ENCODE measurements at places on chromosomes 16 and 17. TPM values are rescaled to one million over a fixed set of nuclear protein-coding genes. Genes with fewer than 3 reads are reported as not detected.

TP53TG3D gene
- total RNA-seq = not detected

PRKCB gene
- 1.8 TPM for total RNA-seq

TMC7 gene
- 0.22 TPM for total RNA-seq

KRTAP9-2 gene
- not detected for total RNA-seq

TAC4 gene
- total RNA-seq = not detected

P2RX5 gene
- not detected for total RNA-seq

PABPN1L gene
- total RNA-seq = not detected

SLC12A3 gene
- not detected for total RNA-seq

CHRNE gene
- not detected for total RNA-seq

DNA sequence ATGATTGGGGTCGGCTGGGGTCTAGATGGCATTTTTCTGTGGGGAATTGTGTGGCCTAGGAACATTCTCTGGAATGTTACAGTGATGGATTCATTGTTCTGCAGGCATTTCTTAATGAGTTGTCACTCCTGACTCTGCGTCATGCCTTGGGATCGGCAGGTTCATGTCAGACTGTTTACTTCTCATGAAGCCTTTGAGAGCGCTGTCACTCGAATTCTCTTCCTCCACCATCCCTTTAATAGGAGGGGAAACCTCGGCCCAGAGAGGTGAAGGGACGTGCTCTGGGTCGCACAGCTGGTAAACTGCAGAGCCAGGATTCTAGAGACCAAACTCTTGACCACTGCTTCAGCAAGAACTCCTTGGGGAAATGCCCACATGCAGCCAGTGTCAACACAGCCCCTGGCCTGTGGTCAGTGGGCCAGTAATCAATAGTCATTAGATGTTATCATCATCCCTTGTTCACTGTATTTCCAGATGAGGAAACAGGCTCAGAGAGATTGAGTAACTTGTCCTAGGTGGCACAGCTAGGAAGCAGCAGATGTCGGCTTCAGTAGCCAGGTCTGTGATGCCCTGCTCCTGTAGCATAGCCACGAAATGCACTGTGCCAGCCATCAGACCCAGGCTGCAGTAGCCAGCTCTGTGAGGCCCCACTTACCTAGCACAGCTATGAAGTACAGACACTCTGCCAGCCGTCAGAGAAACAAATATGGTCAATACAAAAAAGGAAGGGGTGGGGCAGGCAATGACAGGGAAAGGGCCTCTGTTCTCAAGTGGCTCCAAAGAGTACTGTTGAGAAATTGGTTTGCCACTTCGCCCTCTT lies 259.0 kb downstream of the CPPED1 start:
- no peak overlapping the region for H3K27ac ChIP-seq
- H3K36me3 ChIP-seq = no peaks in the 10 kb centered on the region
- no peak for DNase-seq
- no peaks in the 10 kb centered on the region for H3K27me3 ChIP-seq
- peaks cover 24% of the 10 kb centered on the region for H3K4me1 ChIP-seq

GRCh38 chr16:69703638-69704037 lies 22.7 kb downstream of the NQO1 start:
- no peak overlapping the region for H3K27ac ChIP-seq
- no peaks in the 10 kb centered on the region for H3K4me1 ChIP-seq
- H3K36me3 ChIP-seq = peaks cover 67% of the 10 kb centered on the region
- DNase-seq = no peak
- no peak overlapping the region for H3K4me3 ChIP-seq

DNA sequence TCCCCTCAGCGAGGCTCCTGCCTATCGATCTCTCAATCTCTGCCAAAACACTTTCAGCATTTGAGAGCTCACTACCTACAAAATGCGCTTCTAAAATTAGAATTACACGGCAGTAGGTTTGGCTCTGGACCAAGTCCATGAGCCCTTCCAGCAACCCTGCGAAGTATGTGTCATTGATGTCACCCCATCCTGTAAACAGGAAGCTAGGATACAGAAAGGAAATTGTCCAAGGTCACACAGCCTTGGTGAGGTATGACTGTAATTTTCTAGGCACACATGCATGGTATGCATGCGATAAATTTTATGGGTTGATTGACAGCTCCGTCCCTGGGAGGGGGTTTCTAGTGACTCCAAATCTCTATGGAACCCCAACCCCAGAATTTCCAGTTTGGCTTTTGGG lies 330.3 kb upstream of the CDH5 start:
- H3K36me3 ChIP-seq = no peaks in the 10 kb centered on the region
- H3K27ac ChIP-seq = no peak overlapping the region
- no peaks in the 10 kb centered on the region for H3K27me3 ChIP-seq
- H3K4me1 ChIP-seq = peaks cover 11% of the 10 kb centered on the region

DNA sequence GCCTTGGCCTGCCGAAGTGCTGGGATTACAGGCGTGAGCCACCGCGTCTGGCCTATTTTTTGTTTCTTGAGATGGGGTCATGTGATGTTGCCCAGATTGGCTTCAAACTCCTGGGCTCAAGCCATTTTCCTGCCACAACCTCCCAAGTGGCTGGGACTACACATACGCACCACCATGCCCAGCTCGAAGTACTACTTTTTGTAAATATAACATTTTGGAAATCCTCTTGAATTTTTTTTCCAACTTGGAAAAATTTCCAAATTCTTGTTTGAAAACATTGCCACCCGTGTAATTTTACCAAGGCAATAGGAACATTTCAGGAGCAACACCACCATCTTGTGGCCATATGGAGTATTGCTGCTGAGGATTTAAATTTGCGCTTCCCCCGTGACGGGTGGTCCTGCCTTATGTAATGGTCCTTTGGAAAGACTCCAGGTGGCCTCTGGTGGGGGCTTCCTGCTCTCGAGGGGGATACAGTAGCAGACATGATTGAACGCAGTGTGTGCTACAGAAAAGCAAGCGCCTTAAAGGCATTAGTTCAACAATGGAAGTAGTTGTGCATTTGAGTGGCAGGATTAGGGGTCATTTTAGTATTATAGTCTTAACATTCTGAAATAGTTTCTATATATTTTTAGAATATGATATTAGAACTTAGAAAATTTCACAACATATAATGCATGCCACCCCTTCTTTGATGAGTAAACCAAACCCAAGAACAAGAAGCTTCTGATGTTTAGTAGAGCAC lies 8.0 kb downstream of the FLYWCH1 start:
- H3K4me3 ChIP-seq = no peak overlapping the region
- peaks cover 7% of the 10 kb centered on the region for H3K36me3 ChIP-seq
- no peak overlapping the region for H3K27ac ChIP-seq
- DNase-seq = no peak
- H3K27me3 ChIP-seq = no peaks in the 10 kb centered on the region

GRCh38 chr17:17940441-17940911 lies 31.7 kb downstream of the TOM1L2 start:
- peak overlapping the region; percentile 34 for H3K27ac ChIP-seq
- no peak overlapping the region for H3K4me3 ChIP-seq
- H3K27me3 ChIP-seq = no peaks in the 10 kb centered on the region
- H3K4me1 ChIP-seq = peaks cover 81% of the 10 kb centered on the region
- DNase-seq = peak; percentile 84
- H3K36me3 ChIP-seq = no peaks in the 10 kb centered on the region

- no peaks in the 10 kb centered on the region for H3K27me3 ChIP-seq
- peaks cover 21% of the 10 kb centered on the region for H3K4me1 ChIP-seq
- DNase-seq = peak; percentile 51
- H3K36me3 ChIP-seq = no peaks in the 10 kb centered on the region
These were observed 104.1 kb upstream of the CORO6 start for GRCh38 chr17:29726715-29727252.

DNA sequence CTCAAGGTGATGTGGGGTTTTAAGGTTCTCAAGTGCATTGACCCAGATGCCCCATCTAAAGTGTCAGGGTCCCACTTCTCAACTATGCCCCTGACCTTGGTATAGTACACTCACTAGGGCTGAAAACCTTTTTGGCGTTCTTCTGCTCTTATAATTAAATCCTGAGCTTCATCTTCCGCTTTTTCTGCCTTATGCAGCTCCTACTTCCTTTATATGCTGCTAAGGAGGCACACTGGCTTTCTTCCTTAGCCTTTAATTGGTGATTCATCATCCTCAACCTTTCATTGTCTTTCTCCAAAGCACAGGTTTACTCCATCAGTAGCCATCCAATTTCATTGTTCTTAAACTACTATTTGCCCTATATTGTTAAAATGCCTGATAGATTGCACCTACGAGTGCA lies 5.3 kb upstream of the NF1 start:
- H3K36me3 ChIP-seq = no peaks in the 10 kb centered on the region
- DNase-seq = no peak
- no peaks in the 10 kb centered on the region for H3K27me3 ChIP-seq

GRCh38 chr17:13508896-13509295 lies 92.8 kb downstream of the HS3ST3A1 start:
- H3K4me1 ChIP-seq = peaks cover under 1% of the 10 kb centered on the region
- no peaks in the 10 kb centered on the region for H3K27me3 ChIP-seq
- no peaks in the 10 kb centered on the region for H3K36me3 ChIP-seq
- H3K27ac ChIP-seq = no peak overlapping the region
- no peak overlapping the region for H3K4me3 ChIP-seq
- DNase-seq = no peak

Measured in SJSA1 (cell line).